ENCODE measurements at places on chromosomes 4 and X.

DNA sequence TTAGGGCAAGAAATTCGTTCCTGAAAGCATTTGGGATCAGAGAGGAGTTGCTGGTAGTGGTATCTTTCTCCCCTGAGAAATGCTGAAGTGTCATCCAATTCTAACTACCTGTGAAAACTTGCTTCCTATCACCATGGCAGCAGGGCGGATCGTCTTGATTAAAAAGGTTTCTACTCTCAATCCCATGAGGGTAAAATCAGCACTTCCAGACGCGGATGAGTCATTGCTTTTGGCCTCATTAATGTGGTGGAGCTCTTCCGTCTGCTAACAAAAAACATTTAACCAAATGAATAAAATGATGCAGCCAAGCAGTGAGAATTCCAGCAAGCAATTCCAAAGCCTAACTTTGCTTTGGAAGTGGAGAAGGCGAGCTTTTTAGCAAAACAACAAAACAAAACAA is 325.6 kb downstream of the CAMK2D start:
- DNase-seq, result peak; percentile 90

- no peak for DNase-seq
Measured at GRCh38 chr4:19366916-19367315, 884.8 kb upstream of the SLIT2 start.

- no peak for DNase-seq
Measured at GRCh38 chr4:83932750-83933391, 397.0 kb downstream of the GPAT3 start.

GRCh38 chr4:110514889-110515479 is 39.0 kb downstream of the ENPEP start:
- DNase-seq, result peak; percentile 36

DNA sequence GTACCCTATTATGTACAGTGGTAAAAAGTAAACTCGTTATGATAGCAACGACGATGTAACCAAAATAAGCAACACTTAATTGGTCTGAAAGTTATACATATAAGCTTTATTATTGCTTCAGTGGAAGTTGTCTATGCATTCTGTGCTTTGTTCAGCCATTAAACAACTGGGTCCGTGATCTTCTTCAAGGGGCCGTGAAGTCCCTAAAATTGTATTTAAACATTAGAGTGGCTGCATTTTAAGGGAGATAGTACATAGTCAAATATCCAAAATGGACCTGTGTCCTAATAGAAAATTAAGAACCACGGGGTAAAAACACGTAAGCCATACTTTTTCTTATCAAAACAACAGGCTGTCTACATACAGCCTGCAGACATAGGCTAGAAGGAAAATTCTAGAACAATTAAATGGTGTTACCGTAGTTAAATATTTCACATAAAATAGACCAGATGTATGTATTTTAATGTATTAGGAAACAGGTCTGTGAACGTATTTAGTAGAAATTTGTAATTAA is 2.1 kb downstream of the GUCY1A1 start:
- no peak for DNase-seq
